Right renal pelvis (tissue), 4 donors: ENCODE measurements at places on chromosomes 13 and 19.

DNA sequence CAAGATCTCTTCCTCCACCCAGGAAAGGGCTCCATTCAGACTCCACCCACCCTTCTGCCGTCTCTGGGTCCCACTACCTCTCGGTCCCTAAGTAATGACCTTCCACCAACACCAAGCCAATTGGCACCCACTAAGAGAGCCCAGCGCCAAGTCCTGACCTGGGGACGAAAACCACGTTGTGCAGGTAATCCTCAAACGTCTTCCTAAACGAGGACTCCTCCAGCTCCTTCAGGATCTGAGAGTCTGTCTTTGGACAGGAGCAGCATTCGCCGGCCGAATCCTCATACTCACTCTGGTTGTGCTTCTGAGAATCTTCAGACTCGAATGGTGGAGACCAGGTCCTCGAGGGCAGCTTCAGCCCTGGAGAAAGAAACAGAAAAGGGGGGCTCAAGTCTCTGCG, 83.1 kb downstream of the ZNF557 start:
- no peak for DNase-seq

DNA sequence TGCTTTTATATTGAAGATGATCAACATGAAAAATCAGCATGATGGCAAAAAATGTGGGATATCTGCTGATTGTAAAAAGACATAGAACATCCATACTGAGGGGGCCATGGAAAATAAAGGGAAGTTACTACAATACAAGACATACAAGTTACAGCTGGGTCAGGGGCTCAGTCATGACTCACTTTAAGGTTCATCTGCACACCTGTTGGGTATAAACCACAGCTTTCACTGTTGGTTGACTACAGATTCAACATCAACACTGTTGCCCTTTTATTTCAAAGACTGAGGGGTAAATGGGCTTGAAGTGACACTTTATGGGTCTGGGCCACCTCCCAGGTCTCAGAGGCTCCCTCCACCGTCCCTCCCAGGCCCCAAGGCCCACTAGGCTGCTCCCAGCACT, 98.1 kb upstream of the IRS2 start:
- DNase-seq: no peak

GRCh38 chr19:13436352-13436751, 69.9 kb downstream of the CACNA1A start:
- no peak for DNase-seq

DNA sequence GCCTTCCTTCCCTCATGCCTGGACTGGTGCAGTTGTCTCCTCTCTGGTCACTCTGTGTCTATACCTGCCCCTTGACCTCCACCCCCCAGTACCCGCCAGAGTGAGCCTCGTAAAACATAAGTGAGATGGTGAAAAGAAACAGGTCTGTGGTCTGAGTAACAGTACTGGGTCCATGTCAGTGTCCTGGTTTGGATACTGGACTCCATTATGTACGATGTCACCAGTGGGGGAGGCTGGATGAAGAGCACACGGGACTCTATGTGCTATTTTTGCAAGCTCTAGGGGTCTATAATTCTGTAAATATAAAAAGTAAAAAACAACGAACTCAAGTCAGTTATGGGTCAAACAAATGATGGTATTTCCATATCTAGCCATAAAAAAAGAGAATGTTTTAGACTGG, 14.4 kb downstream of the MYBPC2 start:
- DNase-seq: no peak

DNA sequence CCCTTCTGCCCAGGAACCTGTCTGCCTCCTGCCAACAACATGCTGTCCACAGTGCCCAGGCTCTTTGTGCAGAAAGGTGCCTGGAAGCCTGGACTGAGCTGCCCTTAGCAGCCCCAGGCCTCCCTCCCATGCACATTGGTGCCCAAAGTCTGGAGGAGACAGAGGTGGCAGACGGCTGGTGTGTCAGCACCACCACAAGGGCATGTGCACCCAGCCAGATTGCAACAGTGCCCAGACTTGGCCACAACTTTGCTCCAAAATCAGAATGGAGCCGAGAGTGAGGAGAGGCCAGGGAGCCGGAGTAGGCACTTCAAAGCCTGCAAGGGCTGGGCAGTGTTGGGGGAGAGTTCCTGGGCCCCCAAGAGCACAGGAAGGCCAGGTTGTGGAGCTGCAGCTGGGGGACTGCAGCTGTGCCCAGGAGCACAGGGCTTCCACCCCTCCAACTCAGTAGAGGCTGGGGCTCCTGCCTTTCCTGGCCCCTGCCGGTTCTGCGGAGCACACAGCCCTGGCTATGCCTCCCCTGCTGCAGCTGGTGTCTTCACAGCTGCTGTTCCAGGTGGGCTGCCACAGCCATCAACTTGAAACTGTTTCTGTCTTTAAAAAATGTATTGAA, 1255.8 kb downstream of the SLITRK5 start:
- no peak for DNase-seq

DNA sequence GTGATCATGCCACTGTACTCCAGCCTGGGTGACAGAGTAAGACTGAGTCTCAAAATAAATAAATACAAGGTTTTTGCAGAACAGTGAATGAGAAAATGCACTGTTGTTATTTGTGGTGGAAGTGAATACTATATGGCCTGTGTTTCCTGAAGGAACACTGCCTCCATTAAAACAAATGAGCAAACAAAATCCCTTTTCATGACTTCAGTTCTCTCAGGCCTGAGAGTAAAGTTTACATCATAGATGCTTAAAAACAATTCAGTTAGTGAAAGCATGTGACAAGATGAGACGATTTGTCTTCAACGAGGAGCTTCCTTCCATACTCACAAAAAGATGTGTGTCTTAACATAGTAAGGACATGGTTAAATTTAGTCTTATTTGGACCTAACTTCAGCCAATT, 14.4 kb downstream of the SPINT2 start:
- no peak for DNase-seq

DNA sequence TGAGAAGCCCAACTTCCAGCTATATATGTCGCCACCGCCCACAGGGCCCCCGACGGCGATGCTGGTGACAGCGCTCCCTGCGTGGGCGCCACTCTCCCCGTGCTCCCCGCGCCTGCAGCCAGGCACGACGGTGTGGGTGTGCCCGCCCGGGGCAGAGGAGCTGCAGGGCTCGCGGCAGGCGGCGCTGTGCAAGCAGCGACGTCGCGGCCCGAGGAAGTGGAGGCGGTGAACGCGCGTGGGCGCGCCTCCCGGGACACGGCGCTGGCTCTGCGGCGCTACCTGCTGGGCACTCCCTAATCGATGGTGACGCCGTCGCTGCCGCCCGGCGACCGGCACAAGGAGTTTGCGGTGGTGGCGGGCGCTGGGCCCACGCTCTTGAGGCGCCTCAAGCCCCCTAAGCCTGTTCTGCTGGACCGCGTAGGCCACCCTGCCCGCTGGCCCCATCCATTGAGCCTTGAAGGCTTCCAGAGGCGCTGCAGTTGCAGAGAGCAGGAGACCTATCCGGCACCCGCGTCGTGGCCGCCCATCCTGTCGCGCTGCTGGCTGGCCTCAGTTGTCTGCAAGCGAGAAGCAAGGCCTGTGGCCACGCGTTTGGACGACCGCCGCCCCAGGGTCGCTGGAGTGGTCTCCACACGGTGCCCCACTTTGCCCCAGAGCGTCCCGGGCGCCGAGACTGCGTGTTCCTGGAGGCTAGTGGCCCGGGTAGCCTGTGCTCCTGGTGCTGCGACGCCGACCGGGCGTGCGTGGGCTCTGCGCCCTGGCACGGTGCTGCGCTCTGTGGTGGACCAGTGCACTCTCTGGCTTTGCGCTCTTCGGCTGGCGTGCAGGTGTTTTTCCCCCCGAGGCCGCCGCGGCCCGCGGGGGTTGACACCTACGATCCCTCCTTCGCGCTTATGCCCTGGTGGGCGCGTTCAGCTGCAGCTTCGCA, 23.1 kb downstream of the LRFN3 start:
- no peak for DNase-seq

- DNase-seq: no peak
These were observed 7.1 kb downstream of the ARHGAP45 start for GRCh38 chr19:1073956-1074517.
